AG09319 (cell line): ENCODE measurements at places on chromosomes 4 and X.

DNA sequence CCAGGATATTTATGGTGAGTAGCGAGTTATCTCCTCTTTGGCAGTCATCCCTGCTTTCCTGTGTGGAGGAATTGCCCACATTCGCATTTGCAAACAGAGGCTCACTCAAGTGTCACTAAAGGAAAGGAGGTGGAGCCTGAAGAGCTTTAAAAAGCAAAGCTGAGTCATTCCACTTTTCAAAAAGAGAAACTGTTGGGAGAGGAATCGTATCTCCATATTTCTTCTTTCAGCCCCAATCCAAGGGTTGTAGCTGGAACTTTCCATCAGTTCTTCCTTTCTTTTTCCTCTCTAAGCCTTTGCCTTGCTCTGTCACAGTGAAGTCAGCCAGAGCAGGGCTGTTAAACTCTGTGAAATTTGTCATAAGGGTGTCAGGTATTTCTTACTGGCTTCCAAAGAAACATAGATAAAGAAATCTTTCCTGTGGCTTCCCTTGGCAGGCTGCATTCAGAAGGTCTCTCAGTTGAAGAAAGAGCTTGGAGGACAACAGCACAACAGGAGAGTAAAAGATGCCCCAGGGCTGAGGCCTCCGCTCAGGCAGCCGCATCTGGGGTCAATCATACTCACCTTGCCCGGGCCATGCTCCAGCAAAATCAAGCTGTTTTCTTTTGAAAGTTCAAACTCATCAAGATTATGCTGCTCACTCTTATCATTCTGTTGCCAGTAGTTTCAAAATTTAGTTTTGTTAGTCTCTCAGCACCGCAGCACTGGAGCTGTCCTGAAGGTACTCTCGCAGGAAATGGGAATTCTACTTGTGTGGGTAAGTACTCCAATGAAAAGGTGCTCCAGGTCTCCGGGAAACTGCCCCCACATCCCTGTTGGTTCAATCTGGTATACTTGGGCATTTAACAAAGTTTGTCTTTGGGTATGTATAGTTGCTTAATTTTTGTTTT lies at the start of gene EGF:
Gene EGF, plus strand, starts transcription at position 178 of the 890 bp plus-strand sequence. Its CDS starts 453 bp downstream, at position 631.
- DNase-seq = no peak

DNA sequence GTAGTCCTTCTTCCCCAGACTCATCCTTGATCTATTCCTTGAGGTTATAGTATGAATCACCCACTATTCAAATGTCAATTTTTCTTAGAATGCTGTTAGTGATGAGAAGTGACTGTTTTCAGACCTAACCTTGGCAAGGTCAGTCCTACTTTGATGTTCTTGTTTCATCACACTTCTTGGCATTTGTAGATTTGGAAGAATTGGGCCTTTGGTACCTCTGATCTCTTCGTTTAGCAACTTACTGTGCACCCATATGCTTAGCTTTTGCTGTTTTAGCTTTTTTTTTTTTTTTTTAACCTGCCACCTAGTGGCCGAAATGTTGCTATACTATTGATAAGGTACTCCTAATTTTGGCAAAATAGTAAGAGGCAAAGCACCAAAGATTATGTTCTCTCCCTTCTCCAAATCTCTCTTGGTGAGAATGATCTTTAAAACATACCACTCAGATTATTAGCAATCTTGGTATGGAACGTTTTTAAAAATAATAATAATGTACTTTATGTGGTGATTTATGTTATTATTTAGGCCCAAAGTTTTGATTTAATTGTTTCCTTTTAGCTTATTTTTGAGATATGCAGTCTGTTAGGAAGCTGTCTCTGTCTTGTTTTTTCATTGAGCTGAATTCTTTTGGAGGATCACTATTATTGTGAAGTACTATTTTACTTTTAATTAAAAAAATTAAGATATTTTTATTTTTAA lies 16.6 kb downstream of the DCK start:
- DNase-seq = no peak

DNA sequence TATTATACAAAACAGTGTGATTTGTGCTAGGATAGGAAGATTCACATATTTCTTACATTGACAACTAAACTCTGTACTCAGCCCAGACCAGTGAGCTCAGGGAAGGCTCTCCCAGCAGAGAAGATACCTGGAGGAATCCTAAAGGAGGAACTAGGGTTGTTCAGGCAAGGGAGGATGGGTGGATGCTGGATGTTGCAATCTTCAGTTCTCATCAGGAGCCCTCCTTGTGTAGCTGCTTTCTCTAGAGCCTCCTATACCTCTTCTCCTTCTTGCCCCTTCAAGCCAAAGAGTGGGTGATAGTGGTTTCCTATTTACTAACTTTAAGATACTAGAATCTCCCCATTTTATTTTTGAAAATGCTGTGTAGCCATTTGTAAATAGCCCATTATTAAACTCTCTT lies 117.3 kb downstream of the NKX6-1 start:
- no peak for DNase-seq

DNA sequence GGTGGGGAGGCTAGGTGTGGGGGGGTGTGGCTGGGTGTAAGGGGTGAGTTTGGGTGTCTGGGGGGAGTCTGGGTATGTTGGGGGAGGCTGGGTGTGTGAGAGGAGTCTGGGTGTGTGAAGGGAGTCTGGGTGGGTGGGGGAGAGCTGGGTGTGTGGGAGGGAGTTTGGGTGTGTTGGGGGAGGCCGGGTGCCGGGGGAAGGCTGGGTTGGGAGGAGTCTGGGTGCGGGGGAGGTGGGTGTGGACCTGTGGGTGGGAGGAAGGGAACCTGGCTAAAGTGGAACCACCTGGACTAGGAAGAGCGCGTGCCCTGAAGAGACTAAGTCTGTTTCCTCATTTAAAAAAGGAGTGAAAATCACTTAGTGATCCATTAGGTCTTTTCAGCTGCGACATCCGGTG lies 18.3 kb downstream of the SPON2 start:
- no peak for DNase-seq

- DNase-seq = no peak
Measured at GRCh38 chr4:4225915-4226605, 669 bp downstream of the OTOP1 start.

- no peak for DNase-seq
Measured at GRCh38 chr4:2482693-2483092, 13.8 kb downstream of the RNF4 start.

GRCh38 chrX:149286940-149287349 lies 218.2 kb downstream of the IDS start:
- DNase-seq = no peak

DNA sequence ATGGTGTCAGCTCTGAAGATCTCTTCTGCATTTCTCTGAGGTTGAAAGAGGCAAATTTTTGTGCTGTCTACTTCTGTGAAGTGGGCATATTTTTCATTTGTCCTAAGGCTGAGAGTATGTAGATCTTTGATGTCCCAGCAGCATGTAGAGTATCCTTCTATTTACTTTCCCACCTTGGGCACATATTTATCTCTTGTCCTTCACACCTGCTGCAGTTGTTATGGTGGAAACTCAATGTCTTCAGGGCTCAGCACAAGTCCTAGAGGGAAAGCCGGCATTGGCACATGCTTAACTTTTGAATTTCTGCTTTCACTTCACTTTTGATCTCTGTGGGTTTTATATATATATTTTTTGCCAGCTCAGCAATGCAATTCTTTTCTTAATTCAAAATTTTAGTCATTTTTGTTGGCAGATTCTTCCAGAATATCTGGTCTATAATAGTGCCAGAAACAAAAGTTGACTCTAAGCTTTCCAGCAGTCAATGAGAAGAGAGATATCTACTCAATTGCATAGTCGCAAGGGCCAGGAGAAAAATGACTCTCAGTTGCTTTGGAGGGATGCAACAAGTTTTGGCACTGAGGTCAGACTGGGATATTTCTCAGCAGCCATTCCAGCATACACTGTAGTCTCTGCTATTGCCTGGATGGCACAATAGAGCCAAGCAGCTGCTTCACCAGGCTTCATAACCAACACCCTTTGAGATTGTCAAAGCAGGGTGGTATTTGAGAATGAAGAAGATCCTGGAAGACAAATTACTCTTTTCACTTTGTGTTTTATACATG lies 127.8 kb upstream of the FAT1 start:
- no peak for DNase-seq

- no peak for DNase-seq
Measured at GRCh38 chr4:146282657-146283056, 68.3 kb downstream of the REELD1 start.

DNA sequence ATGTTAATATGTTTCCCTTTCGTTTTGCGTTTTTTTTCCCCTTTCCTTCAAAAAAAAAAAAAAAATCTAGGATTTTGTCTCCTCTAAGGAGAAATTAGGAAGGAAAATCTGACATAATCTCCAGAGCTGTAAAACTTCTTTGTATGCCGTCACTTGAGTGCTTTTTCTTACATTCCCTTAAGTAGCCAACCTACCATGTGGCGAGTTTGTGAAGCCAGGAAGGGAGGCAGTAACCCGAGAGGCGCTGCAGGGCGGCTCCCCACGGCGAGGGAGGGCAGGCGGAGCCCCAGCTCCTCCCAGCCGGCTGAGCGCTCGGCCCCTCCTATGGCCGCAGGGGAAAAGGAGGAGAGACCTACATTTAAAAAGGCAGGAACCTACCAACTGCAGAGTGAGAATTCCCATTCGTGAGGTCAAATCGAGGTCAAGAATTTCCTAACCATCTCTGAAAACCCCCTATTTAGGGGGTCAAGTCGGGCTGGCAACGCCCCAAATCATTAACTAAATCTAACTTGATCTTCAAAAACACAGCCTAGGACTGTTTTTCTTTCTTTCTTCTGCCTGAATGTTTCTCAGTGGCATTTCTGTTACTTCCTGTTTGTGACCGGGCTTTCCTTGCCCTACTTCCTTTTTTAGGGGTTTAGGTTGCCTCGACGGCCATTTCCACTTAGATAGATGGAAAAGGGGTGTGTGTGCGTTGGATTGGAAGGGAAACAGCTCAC lies 345.1 kb upstream of the KLF3 start:
- peak; percentile 91 for DNase-seq
